Keratinocyte (primary cell): ENCODE measurements at places on chromosomes 2 and 18. TPM values are rescaled to one million over a fixed set of nuclear protein-coding genes. Genes with fewer than 3 reads are reported as not detected.
A peak's percentile ranks its signal among the peaks of the same experiment; 100 is the strongest.

GRCh38 chr2:134782792-134783191, 55.6 kb upstream of the ACMSD start:
- H3K4me1 ChIP-seq = no peaks in the 10 kb centered on the region
- no peaks in the 10 kb centered on the region for H3K36me3 ChIP-seq
- no peaks in the 10 kb centered on the region for H3K27me3 ChIP-seq
- H3K27ac ChIP-seq = no peak overlapping the region

GRCh38 chr2:36663851-36664695, 32.4 kb upstream of the VIT start:
- H3K27me3 ChIP-seq = no peaks in the 10 kb centered on the region
- no peak overlapping the region for H3K4me3 ChIP-seq
- peak; percentile 26 for DNase-seq
- no peaks in the 10 kb centered on the region for H3K36me3 ChIP-seq
- H3K27ac ChIP-seq = no peak overlapping the region

Gene FLACC1
- 0.12 to 0.43 TPM (median 0.35 TPM) in 3 replicates for polyA plus RNA-seq

- H3K36me3 ChIP-seq = no peaks in the 10 kb centered on the region
- H3K4me1 ChIP-seq = peaks cover 9% of the 10 kb centered on the region
- no peak overlapping the region for H3K27ac ChIP-seq
- DNase-seq = no peak
- no peaks in the 10 kb centered on the region for H3K27me3 ChIP-seq
Observed at GRCh38 chr18:44626807-44627206, 53.9 kb upstream of the SETBP1 start.

- peaks cover 11% of the 10 kb centered on the region for H3K4me1 ChIP-seq
- no peak overlapping the region for H3K27ac ChIP-seq
- no peaks in the 10 kb centered on the region for H3K27me3 ChIP-seq
- no peaks in the 10 kb centered on the region for H3K36me3 ChIP-seq
Observed at GRCh38 chr18:10230072-10230471, 224.4 kb upstream of the APCDD1 start.

DNA sequence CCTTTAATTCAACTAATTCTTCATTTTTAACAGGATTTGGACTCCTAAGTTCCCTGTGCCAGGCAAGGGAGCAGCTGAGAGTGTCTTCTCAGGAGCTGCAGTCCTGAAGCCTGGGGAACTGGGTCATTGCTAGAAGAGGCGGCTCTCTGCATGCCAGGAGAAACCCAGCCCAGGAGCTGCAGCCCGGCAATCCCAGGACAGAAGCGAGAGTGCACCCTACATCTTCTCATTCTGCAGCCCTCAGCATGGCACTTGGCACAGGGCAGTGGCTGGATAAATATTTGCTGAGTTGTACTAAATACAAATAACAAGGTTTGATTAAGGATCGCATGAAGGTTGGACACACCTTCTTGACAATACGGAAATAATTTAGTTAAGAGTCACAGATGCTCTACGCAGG, 244.9 kb upstream of the PXDN start:
- H3K4me3 ChIP-seq = no peak overlapping the region
- peaks cover 6% of the 10 kb centered on the region for H3K27me3 ChIP-seq
- no peak for DNase-seq
- H3K36me3 ChIP-seq = no peaks in the 10 kb centered on the region
- no peak overlapping the region for H3K27ac ChIP-seq
- no peaks in the 10 kb centered on the region for H3K4me1 ChIP-seq

Gene NCKAP5
- 3.0 to 3.6 TPM (median 3.1 TPM) in 3 replicates for polyA plus RNA-seq

DNA sequence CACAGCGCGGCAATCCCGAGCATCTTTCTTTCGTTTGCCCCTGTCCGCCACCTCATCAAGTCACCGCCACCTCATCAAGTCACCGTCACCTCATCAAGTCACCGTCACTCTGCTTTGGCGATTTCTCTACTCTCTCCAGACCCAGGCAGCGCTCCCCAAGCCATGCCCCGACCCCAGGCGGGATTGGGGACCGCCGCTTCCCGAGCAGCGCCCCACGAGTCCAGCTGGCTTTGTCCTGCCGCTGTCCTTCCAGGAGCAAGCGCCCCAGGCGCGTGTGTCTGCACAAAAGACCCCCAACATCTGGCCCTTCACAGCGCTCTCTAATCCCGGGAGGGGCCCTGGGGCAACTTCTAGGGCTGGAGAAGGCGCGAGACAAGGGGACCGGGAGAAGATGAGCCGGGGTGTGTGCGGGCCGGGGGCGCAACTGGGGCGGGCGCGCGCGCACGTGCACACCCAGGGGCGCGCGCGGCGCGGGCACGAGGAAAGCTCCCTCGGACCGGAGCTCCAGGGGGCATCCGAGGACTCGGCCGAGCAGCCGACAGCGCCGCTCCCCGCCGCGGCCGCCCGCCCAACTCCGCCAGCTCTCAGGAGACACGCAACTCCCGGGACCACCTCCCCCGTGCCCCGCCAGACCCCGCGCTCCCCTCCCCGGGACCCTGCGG, 633 bp upstream of the RNF152 start:
- H3K27me3 ChIP-seq = no peaks in the 10 kb centered on the region
- peaks cover 33% of the 10 kb centered on the region for H3K4me1 ChIP-seq
- peak overlapping the region; percentile 89 for H3K4me3 ChIP-seq
- no peak for DNase-seq

GRCh38 chr2:149164296-149164695, 125.8 kb downstream of the LYPD6B start:
- DNase-seq = peak; percentile 23
- H3K4me1 ChIP-seq = peaks cover 36% of the 10 kb centered on the region
- no peak overlapping the region for H3K4me3 ChIP-seq
- no peaks in the 10 kb centered on the region for H3K36me3 ChIP-seq

DNA sequence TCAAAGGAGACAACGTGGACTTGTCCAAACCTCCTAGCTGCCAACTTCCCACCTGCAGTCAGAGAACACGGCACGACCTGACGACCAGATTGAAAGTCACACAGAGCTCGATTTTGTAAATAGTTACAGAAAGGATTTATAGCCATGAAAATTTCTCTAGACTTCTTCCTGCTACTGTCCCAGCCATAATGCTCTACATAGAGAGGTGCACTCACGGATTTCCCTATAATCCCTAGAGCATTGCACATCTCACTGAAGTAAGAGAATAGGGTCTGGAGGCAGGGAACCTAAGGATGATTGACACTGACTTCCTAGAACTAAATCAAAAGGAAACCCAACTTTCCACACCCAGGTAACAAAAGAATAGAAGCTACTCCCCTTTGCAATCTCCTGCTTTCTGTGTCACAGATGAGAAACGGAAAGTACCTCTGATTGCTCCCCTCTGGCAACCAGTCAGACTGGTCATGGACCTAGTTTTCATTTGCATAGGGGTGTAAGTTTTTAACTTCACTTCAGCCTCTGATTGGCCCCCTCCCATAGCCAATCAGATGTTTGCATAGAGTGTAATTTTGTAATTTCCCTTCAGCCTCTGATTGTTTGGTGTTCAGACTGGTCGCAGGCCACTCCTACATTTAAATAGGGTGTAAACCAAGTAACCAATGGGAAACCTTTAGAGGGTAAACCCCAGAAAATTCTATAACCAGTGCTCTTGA, 58.6 kb upstream of the FBXO11 start:
- H3K4me3 ChIP-seq = no peak overlapping the region
- no peak overlapping the region for H3K27ac ChIP-seq
- H3K36me3 ChIP-seq = no peaks in the 10 kb centered on the region
- H3K4me1 ChIP-seq = no peaks in the 10 kb centered on the region

Gene ADD2
- polyA plus RNA-seq = 0.05 to 0.19 TPM in 2 of 3 replicates, not detected in the other

Gene PLEKHA3
- polyA plus RNA-seq = 8.9 to 15.8 TPM (median 15.6 TPM) in 3 replicates

Gene LRATD1
- 4.3 to 5.4 TPM (median 4.6 TPM) in 3 replicates for polyA plus RNA-seq

Gene DSG4
- 0.18 to 0.50 TPM (median 0.19 TPM) in 3 replicates for polyA plus RNA-seq

GRCh38 chr18:28163201-28163775, 13.6 kb downstream of the CDH2 start:
- no peaks in the 10 kb centered on the region for H3K4me1 ChIP-seq
- no peaks in the 10 kb centered on the region for H3K36me3 ChIP-seq
- no peak for DNase-seq
- H3K27me3 ChIP-seq = no peaks in the 10 kb centered on the region
- H3K27ac ChIP-seq = no peak overlapping the region

DNA sequence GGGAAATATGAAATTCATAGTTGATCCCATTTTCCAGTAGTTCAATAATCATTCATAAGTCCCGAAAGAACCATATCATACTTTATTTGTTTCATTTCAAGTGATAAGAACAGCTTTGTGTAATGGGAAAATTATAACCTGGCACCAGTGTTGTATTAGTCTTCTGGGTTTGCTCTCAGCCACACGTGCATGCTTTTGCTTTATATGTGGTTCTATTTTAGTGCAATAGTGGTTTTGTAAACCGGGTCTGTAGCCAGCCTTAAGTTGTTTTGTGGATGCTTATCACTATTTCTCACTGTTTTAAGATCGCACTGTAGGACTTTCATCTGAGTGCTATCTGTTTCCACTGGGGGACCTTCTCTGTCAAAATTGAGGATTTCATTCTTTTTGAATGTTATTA, 203.8 kb downstream of the PTPRM start:
- no peaks in the 10 kb centered on the region for H3K4me1 ChIP-seq
- H3K4me3 ChIP-seq = no peak overlapping the region
- no peak for DNase-seq
- no peaks in the 10 kb centered on the region for H3K27me3 ChIP-seq
- no peak overlapping the region for H3K27ac ChIP-seq
- H3K36me3 ChIP-seq = no peaks in the 10 kb centered on the region

- DNase-seq = no peak
- no peak overlapping the region for H3K27ac ChIP-seq
- H3K4me1 ChIP-seq = peaks cover 7% of the 10 kb centered on the region
Observed at GRCh38 chr2:20081841-20082240, 30.4 kb upstream of the LAPTM4A start.

- DNase-seq = no peak
- peaks cover 92% of the 10 kb centered on the region for H3K27me3 ChIP-seq
- H3K36me3 ChIP-seq = no peaks in the 10 kb centered on the region
- H3K27ac ChIP-seq = no peak within 1 kb of the TSS
Observed at GRCh38 chr2:20666304-20667150, at the start of gene GDF7. GDF7 (plus strand) TSS chr2:20667144; CDS start chr2:20667240, 96 bp downstream.

DNA sequence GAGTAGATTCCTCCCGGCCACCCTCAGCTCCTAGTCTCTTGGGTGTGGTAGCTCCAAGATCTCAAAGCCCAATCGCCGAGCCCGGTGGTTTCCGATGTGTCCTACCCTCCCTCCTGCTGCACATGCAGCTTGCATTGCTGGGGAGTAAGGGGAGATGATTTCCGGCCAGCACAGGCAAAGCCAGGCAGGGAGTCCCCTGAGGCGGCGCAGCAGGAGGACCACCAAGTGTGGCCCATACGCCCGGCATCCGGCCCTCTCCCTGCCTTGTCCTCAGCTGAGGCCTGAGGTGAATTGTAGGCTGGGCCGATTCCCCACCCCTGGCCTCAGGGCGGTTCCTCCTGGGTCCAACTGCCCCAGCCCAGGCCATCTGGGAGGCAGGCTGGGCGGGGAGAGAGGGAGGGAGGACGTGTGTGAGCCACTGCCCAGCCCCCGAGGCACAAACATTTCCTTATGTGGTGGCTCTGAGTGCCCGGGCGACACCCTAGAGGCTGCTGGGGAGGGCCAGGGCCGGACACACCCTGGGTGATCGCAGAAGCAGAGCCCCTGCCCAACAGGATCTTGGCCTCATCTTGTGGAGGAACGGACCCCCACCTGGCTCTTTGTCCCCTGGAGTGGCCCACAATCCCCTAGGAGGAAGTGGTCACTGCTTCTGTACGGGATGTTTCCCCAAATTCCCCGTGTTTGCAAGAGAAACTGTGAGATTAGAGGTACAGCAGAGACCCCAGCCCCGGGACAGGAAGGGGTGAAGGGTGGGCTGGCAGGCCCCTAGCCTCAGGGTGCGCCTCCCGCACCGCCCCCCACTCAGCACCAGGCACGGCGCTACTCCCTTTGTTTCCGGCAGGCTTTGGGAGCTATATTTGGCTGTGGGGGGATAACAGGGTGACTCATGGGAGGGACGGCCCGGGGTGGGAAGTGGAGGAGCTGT, 41.9 kb upstream of the PTMA start:
- H3K4me1 ChIP-seq = peaks cover 22% of the 10 kb centered on the region
- H3K36me3 ChIP-seq = no peaks in the 10 kb centered on the region
- H3K4me3 ChIP-seq = no peak overlapping the region
- H3K27ac ChIP-seq = peak overlapping the region; percentile 68
- no peak for DNase-seq
- no peaks in the 10 kb centered on the region for H3K27me3 ChIP-seq

GRCh38 chr18:63439334-63439733, 17.1 kb upstream of the VPS4B start:
- peaks cover 16% of the 10 kb centered on the region for H3K4me1 ChIP-seq
- no peak overlapping the region for H3K4me3 ChIP-seq
- H3K36me3 ChIP-seq = no peaks in the 10 kb centered on the region
- DNase-seq = no peak
- no peaks in the 10 kb centered on the region for H3K27me3 ChIP-seq

- peaks cover 12% of the 10 kb centered on the region for H3K27me3 ChIP-seq
- H3K4me3 ChIP-seq = no peak overlapping the region
- H3K27ac ChIP-seq = no peak overlapping the region
- H3K36me3 ChIP-seq = no peaks in the 10 kb centered on the region
Observed at GRCh38 chr18:48418539-48419276, 9.5 kb upstream of the ZBTB7C start.

DNA sequence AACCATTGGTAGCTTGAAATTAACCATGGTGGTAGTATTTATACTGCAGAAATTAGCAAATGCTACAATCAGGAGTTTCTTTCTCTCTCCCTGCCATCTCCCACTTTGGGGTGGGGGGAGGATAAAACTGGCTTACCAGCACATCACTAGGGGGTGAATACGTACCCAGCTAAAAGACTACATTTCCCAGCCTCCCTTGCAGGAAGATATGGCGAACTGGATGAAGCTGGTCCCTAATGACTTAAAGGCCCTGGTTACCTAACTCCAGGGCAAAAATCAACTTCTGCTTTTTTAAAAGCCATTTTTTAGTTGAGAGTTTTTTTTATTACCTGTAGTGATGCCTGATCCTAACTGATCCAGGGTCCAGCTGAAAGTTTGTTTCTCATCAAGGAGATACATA, 70.3 kb upstream of the RAB12 start:
- no peak overlapping the region for H3K27ac ChIP-seq
- no peaks in the 10 kb centered on the region for H3K4me1 ChIP-seq
- no peaks in the 10 kb centered on the region for H3K27me3 ChIP-seq
- H3K4me3 ChIP-seq = no peak overlapping the region

DNA sequence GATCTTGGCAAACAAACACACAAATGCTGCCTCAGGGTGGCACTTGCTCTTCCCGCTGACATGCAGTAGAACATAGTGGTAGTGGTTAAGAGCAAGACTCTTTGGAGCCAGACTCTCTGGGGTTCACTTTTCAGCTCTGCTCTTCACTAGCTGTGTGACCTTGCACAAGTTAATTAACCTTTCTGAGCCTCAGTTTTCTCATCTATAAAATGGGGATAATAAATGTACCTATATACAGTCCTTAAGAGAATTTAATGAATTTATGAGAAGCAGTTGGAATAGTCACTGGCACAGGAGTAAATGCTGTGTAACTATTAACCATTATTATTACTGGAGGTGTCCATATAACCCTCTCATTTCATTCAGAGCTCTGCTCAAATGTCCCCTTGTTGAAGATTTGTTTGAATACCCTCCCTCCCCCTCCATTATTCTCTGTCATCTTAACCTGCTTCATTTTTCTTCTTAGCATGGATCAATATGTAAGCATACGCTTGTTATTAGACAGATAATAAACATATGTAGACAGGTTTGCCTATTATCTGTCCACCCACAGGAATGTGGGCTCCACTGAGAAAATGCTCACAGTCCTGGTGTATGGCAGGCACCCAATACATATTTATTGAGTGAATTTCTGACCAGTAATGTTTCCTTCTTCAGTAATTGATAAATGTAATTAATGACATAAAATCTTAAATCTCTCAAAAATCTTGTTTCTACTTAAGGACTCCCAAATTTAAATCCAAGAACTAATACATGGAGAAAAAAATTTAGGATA, 64.5 kb downstream of the TSPYL6 start:
- no peak overlapping the region for H3K4me3 ChIP-seq
- H3K36me3 ChIP-seq = no peaks in the 10 kb centered on the region
- H3K27me3 ChIP-seq = no peaks in the 10 kb centered on the region
- H3K4me1 ChIP-seq = no peaks in the 10 kb centered on the region
- no peak for DNase-seq

Gene LIMS3
- 0.05 TPM in 1 of 3 replicates, not detected in the others for polyA plus RNA-seq
